ENCODE measurements at places on chromosomes 1 and 21.

DNA sequence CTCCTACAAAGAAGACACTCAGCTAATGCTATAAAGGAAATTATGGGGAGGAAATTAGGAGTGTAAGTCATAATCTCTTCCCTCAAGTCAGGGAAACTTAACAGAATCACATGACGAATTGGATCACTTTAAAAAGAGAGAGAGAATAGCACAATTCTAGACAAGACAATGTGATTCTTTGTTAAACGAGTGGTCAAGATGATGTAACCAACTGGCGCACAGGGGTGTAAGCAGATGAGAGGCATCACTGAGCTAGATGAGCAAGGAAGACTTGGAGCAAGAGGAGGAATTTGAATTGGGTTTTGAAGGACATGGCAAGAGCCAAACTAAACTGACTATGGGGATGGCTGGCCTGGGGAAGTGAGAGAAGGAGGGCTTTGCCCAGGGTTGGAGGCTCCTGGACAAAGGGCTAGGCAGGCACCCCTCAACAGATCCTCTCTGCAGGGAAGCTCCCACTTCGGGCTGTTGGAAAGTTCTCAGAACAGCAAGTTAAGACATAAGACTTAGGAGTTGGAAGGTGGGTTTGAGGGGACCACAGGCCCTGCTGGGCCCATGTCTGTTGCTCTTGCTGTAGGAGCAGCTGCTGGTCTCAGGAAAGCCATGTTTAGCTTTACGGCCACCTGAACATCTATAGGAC is 123.9 kb upstream of the GRIK3 start:
- no peak for DNase-seq

DNA sequence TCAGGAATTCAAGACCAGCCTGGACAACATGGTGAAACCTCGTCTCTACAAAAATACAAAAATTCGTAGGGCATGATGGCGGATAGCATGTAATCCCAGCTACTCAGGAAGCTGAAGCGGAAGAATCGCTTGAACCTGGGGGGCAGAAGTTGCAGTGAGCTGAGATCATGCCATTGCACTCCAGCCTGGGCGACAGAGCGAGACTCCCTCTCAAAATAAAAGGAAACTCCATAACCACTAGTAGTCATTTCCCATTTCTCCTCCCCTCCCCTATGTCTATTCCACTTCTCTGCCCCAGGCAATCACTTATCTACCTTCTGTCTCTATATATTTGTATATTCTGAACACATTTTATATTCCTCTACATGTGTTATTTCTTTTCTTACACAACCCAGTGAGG is 4.0 kb upstream of the CEP350 start:
- DNase-seq = no peak

DNA sequence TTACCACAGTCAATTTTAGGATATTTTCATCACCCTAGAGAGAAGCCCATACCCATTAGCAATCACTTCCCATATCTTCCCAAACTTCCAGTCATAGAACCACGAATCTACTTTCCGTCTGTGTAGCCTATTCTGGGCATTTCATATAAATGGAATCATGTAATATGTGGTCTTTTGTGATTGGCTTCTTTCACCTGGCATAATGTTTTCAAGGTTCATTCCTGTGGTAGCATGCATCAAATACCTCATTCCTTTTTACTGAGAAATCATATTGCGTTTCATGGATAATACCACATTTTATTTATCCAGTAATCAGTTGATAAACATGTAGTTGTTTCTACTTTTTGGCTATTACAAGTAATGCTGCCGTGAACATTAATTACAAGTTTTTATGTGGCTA is 21.5 kb downstream of the DESI2 start:
- DNase-seq = no peak

DNA sequence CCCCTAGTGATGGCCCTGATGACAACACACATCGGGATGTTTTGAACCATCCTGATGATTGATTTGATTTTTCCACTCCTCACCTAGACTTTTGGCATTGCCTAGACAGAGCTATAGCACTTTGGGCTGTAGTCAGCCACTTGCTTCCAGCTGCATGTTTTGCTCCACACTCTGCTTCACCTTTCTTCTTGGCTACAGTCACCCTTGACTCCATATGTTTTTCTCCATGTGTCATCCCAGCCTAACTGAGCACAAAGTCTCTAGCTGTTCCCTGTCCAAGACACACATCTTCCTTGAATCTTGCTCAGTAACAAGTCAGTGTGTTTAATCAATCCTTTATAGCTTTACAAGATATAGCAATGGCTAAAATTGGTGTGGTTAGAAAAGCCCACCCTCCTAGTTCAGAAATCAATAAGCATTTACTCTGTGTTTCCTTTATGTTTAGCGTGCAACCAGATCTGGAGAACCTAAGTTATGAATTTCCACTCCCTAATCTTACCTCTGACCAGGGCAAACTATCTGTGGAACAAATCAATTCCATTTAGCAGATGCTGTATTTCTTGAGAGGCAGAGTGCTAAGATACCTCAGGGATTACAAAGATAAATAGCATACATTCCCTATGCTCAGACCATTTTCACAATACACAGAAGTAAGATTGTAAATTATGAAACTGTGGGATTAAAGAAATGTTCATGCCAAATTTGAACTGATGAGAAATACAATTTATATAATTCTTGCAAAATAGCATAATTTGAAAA is 98.4 kb upstream of the LYPLAL1 start:
- no peak for DNase-seq

GRCh38 chr1:188669728-188670382 is 1807.8 kb downstream of the BRINP3 start:
- no peak for DNase-seq

- DNase-seq = no peak
Observed at GRCh38 chr1:233107130-233107660, 156.8 kb downstream of the NTPCR start.

GRCh38 chr1:202967684-202968281 is 726 bp upstream of the CYB5R1 start:
- DNase-seq = peak; percentile 2

- no peak for DNase-seq
Observed at GRCh38 chr21:34679051-34679450, 10.3 kb downstream of the CLIC6 start.

DNA sequence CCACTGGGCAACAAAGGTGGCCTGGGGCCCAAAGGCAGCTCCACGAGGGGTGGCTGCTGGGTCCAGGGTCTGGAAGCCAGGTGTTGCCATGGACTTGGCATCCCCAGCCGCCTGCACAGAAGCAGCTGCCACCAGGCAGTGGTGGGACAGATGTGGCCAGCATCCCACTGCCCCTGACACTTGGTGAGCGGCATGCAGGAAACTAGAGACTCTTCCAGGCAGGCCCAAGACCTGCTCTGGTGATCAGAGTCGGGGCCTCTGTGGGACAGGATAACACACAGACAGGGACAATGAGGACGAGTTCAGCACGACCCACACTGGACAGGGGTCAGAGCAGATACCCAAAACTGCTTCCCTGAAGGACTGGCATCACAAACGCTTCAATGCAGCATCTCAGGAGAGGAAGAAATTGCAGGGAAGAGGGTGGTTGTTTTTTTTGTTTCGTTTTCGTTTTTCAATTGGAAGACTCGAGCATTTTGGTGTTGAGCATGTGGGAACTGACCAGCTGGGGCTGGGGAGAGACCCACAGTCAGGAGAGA is 34.1 kb upstream of the RNF187 start:
- no peak for DNase-seq

GRCh38 chr1:65792669-65793358 is at the start of gene PDE4B:
PDE4B (plus strand) TSS chr1:65792895.
- DNase-seq = no peak

DNA sequence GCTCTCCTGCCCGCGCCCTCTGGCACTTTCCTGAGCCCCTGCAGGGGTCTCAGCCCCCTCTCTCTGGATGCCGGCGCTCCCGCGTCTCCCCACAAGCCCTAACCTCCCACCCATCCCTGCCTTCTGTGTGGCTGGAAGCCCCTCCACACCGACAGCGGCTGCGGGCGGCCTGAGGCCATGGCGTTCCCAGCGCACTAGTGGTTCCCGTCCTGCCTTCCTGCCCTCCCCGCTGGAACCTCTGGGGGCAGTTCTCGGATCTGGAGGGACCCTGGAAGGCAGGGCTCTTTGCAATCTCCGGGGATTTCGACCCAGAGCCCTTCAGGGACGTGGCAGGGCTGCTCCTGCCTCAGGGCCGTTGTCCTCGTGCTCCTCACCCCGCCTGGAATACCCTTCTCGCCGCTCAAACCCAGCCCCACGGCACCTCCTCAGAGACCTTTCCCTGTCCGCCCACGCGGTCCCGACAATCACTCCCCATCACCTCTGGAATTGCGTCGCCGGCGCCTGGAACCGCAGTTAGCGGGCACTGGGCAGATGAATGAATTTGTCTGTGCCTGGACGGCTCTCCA is 493 bp upstream of the ESPN start:
- no peak for DNase-seq

DNA sequence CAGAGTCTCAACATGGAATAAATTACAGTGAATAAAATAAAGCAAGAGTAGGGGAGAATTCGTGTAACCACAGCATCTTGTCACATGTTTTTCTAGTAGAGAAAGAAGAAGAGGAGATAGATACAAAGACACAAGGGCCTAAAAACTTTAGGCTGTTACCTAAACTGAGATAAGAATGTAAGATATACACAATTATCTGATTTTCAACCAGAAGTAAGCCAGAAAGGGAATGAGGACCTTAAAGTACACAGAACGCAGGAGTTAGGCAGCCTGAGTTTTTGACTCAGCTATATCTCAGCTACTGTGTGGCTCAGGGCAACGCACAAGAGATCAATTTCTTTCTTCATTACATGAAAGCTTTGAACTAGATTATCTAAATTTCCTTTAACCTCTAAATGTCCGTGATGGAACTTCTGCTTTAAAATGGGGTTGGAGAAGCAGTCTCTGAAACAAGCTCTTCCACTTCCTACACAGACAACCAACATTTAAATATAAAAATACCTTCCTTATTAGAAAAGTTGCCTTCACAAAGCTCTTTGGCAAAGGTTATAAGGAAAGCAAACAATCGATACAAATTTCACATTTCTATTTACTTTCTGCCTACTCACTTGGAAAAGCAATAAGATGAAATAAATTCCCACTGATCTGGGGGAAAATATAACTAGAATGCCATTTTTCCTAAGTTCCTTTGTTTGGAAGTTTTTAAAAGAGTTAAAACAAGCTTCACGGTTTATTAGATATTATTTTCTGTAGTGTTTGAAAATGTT is 5.2 kb upstream of the RGS13 start:
- no peak for DNase-seq

DNA sequence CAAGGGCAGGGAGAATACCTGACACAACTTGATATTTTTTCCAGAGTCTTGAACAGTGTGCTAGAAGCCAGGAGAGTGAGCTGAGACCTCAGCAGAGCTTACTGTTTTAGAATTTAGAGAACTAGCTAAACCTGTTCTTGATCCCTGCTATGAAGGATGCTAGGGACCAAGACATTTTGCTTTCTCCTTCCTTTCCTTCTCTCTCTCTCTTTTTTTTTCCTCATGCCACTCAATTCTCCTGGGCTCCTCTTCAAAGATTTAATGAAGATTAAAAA is 99.0 kb downstream of the NGF start:
- DNase-seq = no peak

GRCh38 chr1:200178340-200178739 is 150.8 kb downstream of the NR5A2 start:
- DNase-seq = no peak

DNA sequence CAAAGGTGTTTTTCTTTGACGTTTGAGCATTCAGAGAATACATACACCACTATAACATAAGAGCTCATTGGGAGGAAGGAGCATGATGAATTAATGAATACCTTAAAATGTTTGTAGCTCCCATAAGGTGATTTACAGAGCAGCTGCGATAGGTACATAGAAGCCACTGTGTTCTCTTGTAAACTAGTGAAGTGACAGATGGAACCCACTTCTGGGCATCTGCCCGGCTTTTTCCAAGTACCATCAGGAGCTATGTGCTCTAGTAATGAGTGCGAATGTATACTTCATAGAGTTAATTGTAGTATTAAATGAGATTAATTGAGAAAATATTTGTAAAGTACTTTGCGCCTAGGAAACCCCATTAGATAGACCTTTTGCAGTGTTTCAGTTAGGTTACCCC is 48.4 kb downstream of the HENMT1 start:
- DNase-seq = no peak

DNA sequence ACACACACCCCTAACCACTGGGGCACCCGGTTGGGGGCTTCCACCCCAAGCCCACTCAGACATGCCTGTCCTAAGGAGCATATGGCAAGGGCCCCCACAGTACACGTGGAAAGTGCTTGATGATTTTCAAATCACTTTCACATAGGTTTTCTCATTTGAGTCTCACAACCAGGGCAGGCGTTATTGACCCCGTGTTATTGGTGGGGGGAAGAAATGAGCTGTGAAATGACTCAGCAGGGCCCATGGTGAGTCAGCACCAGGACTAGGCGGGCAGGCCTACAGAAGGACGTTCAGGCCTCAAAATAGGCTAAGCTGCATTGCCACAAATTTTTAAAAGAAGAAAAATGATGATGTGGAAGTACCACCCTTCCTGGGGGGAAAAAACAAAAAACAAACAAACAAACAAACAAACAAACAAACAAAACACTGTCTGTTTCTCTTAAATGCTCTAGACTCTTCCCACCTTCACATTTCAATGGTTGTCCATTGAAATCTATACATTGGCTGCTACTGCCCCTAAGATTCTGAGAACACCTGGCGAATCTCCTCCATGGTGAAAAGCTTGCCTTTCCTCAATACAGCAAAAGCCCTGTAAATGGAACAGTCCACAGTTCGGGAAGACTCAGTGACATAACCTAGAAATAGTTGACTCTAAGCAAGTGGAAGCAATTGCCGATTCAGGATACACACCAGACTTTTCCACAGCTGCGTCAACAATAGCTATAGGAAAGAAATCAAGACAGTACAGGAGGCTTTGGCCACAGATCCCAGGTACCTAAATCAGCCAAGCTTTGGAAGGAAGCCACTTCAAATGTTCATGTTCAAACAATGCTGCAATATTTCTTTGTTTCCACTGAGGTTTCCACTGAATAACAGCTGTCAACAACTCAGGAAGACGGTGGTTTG is 234.7 kb downstream of the TOMM20 start:
- DNase-seq = no peak

DNA sequence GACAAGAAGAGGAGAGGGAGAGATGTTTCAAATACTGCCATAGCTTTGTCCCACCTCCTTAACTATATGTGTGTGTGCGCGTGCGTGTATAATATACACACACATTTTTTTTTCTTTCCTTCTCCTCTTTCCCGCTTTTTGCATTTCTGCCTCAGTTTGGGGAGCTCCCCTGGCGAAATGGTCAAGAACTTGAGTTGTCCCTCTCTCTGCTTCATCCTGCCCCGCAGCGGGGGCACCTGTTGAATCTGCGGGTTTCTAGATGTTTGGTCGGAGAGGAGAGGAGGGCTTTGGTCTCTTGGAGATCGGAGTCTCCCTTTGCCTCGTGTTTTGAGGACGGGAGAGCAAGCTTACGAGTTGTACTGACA is 504 bp downstream of the SCCPDH start:
- DNase-seq = no peak

- no peak for DNase-seq
Observed at GRCh38 chr1:46341222-46342083, 846 bp downstream of the NSUN4 start.
